ENCODE measurements at places on chromosomes 1 and 21.
A peak's percentile ranks its signal among the peaks of the same experiment; 100 is the strongest.

- no peak for DNase-seq
These were observed 109.0 kb downstream of the ETS2 start for GRCh38 chr21:38914528-38915293.

- DNase-seq, result peak; percentile 35
These were observed 100.2 kb downstream of the OMA1 start for GRCh38 chr1:58446368-58446767.

DNA sequence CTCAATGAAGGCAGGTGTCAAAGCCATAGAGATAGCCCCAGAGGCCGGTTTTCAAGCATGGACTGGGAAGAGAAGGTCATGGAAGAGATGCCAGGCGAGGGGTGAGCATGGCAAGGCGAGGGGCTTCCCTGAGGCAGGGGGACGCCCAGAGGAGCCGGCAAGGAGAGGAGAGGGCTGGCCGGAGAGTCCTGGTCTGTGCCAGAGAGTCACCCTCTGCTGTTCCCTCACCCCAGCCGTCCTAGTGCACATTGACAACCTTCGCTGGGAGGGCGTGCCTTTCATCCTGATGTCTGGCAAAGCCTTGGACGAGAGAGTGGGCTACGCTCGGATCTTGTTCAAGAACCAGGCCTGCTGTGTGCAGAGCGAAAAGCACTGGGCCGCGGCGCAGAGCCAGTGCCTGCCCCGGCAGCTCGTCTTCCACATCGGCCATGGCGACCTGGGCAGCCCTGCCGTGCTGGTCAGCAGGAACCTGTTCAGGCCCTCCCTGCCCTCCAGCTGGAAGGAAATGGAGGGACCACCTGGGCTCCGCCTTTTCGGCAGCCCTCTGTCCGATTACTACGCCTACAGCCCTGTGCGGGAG lies 28.8 kb downstream of the H6PD start:
- no peak for DNase-seq

- peak; percentile 23 for DNase-seq
These were observed 68.4 kb downstream of the TLR5 start for GRCh38 chr1:223074445-223075300.

- DNase-seq, result no peak
These were observed 14.9 kb downstream of the KNCN start for GRCh38 chr1:46536527-46536926.

- DNase-seq, result no peak
These were observed 25.4 kb downstream of the IVNS1ABP start for GRCh38 chr1:185291652-185292051.

GRCh38 chr1:38151399-38151798 lies 104.8 kb upstream of the POU3F1 start:
- no peak for DNase-seq

DNA sequence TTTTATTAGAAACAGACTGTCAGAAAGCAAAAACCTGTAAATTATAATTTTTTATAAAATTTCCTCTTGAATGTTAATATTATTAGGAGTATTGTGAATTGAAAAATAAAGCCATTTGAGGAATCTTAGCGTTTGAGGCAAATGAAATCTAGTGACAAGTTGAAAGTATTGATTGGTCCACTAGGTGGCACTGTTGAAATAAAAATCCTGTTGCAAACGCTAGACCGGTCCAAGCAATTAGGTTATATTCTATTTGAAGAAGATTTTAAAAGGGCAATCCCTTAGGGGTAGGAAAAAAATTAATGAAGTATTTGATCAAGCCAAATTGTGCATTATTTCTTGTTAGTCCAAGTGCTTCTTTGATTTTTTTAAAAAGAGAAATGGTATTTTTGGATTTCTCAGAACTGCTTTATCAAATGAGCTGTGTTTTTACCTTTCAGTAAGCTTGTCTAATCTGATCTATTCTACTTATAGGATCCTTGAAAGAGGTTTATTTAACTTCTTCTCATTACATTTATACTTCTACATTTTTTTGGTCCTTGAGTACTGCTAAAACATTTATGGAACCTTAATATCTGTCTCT lies 57.7 kb downstream of the ATG4C start:
- DNase-seq, result peak; percentile 91

DNA sequence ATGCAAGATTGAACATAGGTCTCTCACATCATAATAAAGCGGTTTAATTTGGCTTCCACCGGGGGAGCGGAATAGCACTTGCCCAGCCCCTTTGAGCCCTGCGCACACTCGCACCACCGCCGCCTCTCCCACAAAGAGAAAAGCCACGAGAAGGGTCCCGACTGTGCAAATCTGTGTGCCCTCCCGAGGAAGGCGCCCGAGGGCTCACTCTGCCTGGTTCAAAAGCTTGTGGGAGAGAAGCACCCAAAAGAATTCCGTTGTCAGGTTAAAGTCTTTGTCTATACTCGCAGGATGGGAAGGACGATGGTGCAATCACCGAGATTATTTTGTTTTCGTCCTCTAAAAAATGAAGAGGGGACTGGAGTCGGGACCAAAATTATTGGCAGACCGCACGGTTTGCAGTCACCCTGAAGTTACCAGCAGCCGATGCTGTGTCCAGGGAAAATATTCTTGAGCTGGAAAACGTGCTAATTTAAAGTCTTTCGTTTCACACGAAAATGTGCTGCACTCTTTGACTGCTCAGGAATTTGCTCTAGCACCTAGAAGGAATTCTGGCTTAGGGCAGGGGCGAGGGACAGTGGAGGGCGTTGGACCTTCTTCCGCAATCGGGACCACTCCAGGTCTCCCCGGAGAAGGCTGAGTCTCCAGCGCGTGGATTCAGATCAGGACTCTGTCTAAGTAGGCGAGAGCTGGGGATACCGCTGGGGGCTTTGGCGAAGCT lies 6.6 kb upstream of the SIM2 start:
- peak; percentile 73 for DNase-seq

DNA sequence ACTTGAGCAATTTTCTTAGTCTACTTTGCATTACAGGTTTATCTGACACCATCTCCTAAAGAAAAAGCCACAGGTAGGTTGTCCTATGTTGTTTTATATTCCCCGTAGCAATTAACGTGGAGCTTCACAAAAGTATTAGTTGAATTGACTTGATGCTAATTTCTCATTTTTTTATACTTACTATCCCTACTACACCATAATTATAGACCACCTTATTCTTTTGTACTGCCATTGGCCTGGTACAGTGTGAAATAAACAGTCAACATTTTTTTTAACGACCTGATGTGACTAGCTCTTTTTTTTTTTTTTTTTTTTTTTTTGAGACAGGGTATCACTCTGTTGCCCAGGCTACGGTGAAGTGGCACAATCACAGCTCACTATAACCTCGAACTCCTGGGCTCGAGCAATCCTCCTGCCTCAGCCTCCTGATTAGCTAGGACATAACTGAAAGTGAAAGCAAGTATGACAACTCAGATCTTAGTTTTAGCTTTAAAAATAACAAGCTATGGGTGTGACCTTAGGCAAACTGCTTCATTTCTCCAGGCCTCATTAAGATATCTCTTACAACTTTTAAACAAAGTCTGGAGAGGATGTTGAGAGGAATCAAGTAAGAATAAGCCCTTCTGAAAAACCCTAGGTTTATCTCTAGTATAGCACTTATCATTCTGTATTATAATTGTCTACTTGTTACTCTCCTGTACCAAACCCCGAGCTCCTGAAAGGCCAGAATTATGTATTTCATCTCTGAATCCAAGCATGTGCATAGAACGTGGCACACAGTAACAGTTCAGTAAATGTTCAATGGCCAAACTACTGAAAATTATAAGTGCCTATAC lies 49.5 kb downstream of the LUZP1 start:
- no peak for DNase-seq

GRCh38 chr1:116448785-116449385 lies 75.8 kb downstream of the ATP1A1 start:
- DNase-seq, result no peak

DNA sequence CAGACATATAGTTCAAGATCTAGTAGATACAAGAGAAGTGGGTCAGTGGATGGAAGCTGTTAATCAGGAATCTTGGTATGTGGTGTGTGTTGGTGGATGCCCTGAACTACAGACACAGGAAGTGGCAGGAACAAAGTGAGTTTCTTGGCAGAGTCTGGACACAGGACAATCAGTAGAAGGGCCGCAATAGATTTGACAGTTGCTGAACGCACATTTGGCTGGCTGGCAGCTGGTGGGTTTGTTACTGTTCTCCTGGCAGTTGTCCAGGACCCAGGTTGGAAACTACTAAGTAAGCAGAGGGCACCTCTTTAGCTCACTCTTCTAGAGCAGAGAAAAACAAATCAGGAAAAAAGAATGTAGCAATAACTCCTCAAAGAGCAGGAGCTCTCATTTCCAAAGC lies 13.2 kb downstream of the KRTAP26-1 start:
- DNase-seq, result no peak

DNA sequence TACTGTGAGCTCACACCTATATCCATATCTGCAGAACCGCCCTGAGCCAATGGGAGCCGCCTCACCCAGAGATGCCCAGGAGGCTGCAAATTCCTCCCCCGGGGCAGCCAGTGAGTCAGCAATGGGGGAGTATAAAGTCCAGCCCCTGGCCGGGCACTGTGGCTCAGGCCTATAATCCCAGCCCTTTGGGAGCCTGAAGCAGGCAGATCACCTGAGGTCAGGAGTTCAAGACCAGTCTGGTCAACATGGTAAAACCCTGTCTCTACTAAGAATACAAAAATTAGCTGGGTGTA lies 5.0 kb upstream of the CLCNKB start:
- DNase-seq, result no peak

DNA sequence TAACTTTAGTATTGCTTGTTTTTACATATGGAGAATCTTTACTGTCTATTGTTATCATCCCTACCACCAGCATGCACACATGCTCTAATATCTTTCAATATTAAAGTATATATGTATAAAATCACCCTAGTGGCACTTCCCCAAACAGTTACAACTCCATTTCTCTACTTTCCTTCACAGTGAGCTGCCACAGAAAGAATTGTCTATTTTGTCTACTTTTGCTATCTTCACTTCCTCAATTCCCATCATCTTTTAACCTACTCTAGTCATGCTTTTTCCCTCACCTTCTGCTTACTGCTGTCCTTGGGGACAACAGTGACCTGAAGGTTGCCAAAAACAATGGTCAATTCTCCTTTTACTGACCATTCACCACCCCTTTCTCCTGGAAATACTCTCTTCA lies 59.2 kb downstream of the VCAM1 start:
- DNase-seq, result no peak

DNA sequence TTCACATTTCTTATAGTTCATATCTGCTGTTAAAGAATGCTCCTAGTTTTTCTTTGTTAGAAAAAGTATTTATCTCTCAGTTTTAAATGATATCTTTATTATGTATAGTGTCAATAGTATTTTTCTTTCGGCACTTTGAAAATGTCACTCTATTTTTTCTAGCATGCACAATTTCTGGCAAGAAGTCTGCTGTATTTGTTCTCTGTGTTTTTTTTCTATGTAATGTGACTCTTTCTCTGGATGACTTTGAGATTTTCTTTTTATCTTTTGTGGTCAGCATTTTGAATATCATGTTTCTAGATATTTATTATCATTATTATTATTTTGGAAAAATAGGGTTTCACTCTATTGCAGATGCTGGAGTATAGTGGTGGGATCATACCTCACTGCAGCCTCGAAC lies 285.2 kb downstream of the PTGER3 start:
- no peak for DNase-seq

GRCh38 chr1:224157316-224157715 lies 25.7 kb upstream of the DEGS1 start:
- no peak for DNase-seq

- DNase-seq, result peak; percentile 18
These were observed 93.7 kb downstream of the CTH start for GRCh38 chr1:70504821-70505193.

- DNase-seq, result peak; percentile 76
These were observed at the start of gene PRRX1 for GRCh38 chr1:170664093-170664827. TSS of gene PRRX1 (plus strand) at chr1:170664131. CDS start at chr1:170664219, 88 bp downstream.

DNA sequence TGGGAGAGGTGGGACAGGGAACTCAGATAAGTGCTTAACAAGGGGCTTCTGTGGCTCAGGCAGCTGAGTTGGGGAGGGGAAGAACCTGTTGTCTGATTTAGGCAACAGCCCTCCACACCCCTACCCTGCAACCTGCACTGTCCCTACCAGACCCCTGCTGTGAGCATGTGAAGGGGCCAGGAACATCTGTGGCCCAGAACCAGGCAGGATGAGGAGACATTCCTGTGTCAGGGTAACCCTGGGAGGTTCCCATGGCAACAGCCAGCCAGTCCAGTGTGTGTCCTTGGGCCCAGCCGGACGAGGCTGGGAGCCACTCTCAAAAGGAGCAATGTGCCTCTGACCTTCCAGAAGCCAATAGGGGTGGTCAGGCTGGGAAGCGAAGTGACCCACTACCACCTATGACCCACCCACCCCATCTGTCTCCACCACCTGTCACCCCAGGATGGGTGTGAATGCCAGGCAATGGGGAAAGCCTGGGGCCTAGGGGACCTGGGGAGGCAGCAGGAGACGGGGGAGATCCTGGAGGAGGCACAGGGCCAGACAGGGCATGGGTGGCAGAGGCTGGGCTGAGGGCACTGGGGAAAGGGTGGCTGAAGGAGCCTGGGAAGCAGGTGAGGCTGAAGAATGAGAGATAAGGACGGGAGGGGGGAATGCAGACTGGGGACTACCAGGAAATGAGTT lies 5.0 kb upstream of the PMVK start:
- DNase-seq, result peak; percentile 70

DNA sequence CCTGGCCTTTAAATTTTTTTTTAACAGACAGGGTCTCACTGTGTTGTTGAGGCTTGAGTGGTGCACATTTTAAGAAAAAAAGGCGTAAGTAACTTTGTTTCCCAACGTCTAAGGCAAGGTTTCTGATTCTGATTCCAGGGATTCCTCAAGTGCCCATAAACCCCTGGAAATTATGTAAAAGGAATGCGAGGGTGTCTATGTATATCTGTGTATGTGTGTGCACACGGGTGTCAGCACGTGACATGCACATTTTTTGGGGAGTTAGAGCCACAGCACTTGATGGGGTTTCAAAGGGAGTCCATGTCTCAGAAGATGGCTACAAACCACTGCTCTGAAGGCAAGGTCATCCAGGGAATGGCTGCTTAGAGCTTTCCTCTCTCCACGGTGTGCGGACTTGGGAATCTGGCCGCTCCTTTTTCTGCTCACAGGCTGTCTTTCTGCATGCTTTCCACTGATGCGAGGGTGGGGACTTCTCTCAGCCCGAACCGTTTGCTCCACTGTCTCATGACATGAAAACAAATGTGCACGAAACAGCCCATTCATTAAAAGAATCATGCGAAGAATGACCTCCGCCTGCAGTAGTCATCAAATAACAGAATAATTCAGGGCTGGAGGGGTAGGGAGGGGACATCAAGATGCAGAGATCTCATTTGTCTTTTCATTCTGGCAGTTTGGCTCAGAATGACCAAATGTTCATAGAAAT lies 18.7 kb upstream of the RERE start:
- no peak for DNase-seq

- DNase-seq, result peak; percentile 36
These were observed 885 bp downstream of the KRTAP10-3 start for GRCh38 chr21:44557491-44558328.

DNA sequence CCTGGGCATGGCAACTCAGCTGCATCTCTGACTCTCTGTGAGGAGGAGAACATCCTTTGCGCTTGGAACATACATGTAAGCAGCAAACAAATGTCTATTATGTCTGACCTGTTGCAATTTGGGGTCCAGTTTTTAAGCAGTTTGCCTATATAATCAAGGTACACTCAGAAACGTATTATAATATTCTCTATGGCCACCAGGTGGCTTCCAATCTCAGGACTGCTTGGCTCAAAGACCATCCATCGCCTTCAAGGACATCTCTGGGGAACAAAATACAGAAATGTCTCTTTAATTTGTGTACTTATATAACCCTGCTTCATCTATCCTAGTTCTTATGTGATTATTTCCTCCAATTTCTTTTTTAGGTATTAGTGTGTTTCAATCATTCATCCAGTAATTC lies 227.2 kb downstream of the OLFM3 start:
- peak; percentile 23 for DNase-seq
